PC-3 (cell line): ENCODE measurements at places on chromosomes 7 and 10.
A peak's percentile ranks its signal among the peaks of the same experiment; 100 is the strongest.

DNA sequence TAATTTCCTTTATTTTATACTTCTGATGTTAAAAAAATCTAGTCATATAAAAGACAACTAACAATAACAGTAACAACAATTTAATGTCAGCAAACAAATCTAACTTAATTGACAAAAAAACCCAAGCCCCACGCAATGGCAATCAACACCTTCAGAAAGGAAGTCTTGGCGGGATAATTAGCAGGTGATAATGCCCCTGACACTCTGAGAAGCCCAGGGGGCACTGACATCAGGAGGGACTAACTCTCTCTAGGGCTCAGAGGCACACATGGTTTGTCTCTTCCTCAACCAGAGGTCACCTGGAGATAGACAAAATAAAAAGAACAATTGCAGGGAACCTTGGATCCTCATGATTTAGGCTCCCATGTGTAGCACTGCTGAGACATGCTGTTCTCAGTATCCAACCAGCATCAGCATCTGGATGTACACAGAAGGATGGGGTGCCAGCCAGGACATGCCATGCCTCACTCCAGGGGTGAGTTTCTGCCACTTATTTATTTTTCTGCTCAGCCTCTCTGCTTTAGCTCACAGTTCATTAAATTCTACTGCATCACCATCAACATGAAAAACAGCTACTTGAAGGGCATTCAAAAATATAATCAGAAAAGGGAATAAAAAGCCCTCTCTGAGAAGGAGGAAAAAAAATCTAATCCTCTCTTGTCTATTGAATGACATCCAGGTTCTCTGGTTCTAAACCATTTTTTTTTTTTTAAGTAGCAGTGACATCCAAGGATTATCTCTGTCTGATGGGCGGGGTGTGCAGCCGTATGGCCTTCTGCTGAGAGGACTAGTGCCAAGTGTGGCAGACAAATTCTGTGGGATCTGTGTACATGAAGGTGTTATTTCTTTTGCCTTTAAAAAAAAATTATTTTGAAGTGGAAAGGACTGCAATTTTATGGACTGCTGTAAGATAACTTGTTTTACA lies 96.3 kb downstream of the ATXN7L1 start:
- DNase-seq: no peak

- no peak for DNase-seq
Measured at GRCh38 chr7:55531536-55531935, 40.8 kb downstream of the VOPP1 start.

GRCh38 chr10:121687095-121687813 lies 89.0 kb upstream of the FGFR2 start:
- no peak for DNase-seq

- DNase-seq: no peak
Measured at GRCh38 chr7:49762666-49763065, 10.8 kb upstream of the VWC2 start.

DNA sequence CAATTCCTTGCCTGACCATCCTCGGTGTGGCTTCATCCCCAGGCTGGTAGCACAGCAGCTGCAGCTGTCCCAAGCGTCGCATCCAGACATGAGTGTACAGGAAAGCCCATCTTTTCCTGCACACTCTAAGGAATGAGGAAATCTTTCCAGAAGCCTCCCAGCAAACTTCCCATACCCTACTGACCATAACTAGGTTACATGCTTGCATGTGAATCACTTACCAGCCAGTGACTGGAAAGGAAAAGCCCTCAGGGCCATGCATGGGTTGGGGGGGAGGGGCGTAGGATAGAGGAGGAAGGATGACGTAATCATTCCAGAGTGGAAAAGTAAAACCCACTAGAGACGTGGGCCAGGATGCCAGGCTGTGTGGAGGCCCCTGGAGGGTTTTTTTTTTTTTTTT lies 18.9 kb upstream of the ZNF212 start:
- DNase-seq: peak; percentile 53

DNA sequence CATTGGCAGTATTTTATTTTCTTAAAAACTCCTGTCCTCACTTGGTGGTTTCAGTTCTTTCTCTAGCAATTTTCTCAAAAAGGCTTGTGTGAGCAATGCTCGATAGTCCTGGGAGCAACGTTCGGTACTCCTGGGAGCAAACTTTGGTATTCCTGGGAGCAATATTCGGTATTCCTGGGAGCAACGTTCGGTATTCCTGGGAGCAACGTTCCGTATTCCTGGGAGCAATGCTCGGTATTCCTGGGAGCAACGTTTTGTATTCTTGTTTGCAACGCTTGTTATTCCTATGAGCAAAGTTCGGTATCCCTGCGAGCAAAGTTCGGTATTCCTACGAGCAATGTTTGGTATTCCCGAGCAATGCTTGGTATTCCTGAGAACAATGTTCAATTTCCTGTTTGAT lies 362.0 kb upstream of the ADARB2 start:
- no peak for DNase-seq

DNA sequence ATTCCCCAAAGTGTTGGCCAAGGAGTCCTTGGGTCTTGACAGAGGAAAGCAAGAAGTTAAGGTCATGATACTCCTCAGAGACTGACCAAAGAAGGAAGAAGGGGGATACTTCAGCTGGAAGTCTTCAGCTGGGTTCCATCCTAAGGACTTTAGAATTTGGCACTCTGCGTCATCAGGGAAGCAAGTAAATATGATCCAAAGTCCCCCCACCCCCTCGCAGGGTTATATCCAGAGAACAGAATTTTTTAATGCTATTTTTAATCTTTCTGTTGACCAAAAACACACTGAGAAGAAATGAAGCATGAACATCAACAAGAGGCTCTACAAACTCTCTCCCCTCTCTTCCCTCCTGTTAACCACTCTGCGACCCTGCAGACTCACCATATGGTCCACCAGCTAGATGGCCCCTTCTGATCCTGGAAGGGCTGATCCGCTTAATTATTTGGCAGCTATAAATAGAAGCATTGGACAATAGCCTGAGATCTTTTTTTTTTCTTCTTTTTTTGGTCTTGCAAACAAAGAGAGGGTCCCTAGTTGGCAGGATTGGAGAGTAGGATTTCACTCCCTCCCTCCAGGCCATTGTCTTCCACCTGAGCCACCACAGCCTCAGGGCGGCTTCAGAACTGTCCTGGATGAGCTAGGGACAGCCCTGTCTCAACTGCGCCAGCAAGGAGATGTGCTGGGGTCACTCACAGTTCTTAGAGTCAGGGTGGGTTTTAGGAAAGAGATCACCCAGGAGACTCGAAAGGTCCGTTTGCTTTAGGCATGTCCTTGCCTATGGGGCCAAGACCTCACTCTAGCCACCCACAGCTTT lies 196.0 kb downstream of the KCNMA1 start:
- DNase-seq: no peak

DNA sequence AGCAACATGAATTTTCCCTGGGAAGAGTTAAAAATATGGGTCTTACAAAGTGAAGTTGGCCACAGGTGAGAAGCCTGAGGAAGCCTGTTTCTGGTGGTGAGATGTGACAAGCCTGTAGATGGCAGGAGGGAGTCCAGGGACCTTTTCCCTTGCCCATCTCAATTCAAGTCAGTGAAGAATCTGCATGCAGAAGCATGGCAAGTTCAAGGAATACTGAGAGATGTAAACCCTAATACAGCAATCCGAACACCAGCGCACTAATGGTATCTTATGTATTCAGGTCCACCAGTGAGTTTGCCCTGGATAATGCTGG lies 73.6 kb downstream of the RHOBTB1 start:
- DNase-seq: peak; percentile 42

DNA sequence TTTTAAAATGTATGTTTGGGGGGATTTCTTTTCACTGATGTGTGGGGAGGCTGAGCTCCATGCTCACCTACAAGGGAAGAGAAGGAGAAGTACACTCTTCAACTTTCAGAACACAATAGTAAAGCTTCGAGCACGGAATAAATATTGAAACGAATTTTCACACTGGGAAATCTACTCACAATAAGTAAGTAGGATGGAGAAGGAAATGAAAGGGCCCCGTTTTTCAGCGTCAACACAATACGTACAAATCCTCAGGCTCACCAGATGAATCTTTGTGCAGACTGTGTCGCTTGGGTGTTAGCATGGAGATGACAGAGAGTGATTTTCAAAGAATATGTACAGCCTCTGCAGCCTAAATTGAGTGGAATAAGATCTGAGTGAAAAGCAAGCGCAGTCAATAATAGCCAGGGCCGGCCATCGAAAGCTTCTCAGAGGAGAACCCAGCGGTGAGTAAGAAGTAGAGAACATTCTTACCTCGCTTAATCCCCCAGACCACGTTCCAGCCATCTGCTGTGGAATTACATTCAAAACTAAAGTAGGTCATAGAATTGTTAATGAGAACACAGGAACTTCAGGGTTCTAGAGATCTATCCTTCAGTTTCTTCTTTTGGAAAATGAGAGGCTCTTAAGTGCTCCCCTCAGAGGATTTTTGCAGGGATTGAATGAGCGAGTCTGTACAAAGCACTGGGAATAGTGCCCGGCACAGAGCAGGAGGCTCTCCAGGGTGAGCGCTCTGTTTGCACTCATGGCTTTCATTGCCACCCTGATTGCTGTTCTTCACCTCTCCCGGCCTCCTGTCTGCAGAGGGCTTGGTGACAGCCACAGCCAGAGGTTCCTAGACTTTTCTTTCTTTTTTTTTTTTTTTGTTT lies 292.8 kb downstream of the SFMBT2 start:
- DNase-seq: no peak

DNA sequence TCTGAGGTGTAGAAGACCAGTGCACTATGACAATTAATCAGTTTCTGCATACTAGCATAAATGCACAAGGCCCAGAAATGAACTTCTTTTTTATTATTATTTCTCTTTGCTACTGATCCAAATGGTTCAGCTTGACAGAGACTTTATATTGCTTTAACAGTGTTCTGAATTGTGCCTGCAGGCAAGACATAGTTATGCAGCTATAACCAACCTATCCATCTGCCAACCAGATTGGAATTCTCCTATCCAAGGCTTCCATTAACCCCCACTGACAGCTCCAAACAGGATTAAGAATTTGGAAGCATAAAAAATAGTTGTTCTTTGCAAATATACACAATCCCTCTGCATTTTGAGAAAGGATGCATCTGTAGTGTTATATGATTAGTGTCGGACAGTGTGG lies 98.2 kb downstream of the BTRC start:
- DNase-seq: no peak

DNA sequence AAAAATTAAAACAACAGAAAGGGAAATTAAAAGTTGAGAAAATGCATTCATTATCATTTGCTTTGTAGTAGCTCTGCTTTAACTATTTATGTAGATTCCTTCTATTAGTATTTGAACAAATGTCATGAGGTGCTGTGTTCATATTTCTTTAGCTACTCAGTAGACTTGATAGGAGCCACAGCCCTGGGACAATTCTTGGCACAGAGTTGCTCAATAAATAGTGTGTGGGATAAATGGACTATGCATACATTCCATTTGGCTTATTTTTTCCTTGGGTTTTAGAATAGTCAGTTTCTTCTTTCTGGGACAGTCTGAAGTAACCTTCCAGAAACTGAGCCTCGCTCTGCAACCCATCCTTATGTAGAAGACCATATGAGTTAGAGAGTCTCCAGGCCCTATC lies 13.4 kb downstream of the RPP30 start:
- peak; percentile 63 for DNase-seq

DNA sequence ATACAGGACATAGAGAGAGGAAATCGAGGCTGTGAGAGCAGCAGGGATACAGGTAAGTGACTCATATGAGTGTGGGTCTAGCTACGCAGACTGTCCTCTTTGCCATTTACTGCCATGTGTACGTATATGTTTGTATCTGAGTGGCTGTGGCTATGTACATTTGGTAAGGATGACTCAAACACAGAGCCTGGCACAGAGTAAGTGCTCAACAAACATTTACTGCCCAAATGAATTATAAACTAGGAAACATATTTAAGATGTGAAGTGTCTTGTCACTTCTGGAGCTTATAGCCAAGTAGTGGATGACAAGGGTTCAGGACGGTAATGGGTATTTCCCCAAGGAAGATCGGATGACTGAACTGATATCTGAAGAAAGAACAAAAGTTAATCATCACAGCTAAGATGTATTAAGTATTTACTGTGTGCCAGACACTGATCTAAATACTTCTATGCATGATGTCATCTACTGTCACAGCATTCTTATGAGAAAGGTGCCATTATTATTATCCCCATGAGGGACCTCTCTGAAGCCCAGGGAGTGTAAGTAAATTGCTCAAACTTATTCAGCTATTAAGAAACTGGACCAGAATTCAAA lies 6.0 kb downstream of the MRPL43 start:
- no peak for DNase-seq

- DNase-seq: peak; percentile 83
Measured at GRCh38 chr7:16817536-16817935, 12.7 kb upstream of the AGR2 start.

DNA sequence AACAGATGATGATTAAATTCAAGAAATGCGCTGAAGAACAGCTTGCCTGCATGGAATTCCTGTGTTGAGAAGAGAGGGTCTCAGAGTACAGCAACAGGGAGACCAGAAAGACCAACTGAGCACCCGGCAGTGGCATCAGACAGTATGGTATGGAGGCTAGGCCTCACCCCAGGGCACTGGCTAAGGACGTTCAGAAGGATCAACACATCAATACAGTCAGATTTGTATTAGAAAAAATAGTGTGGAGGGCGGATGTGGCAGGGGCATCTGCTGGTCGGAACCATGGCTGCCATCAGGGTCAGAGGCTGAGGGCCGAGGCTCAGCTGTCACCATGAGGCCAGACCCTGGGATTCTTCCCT lies 142.1 kb downstream of the ADARB2 start:
- no peak for DNase-seq

DNA sequence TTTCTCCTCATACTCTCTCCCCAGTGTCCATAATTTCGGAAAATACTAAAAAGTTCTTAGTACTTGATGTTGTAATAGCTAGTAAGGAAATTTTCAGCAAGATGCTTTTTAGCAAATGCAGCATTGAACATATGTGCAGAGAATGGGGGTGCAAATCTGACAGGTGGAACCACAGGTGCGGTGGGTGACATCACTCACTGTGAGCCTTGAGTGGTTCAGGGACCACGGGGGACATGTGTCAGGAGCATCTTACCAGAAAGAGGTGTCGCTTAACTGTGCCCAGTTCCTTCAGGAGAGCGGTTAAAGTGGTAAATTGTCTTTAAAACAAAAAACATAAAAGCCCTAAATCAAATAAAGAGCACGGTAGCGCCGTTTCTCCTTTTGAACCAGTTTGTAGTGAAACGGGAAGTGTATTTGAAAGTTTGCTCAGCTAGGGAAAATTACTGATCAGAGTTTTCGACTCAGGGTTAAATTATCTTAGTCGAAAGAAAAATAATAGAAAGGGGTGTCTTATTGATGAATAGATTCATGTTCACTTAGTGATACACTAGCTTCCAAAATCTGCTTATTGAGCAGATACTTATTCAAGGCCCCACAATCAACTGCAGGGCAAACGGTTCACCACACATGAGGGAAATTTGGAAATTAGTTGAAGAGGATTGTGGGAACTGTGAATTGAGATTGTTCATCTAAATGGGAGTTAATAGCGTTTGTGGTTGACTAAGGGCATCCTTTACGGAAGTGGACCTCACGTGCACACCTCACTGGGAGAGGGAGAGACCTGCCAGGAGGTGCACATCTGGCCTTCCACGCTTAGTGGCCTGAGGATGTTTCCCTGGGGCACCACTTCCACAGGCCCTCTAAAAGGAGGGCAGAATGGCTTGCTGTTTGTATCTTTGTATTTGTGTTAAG lies 12.7 kb downstream of the CUL1 start:
- no peak for DNase-seq

- DNase-seq: peak; percentile 65
Measured at GRCh38 chr7:39465055-39465929, 100.9 kb upstream of the YAE1 start.

GRCh38 chr7:151351027-151351426 lies 9.4 kb downstream of the NUB1 start:
- no peak for DNase-seq

GRCh38 chr10:133445751-133446708 lies 7.7 kb upstream of the SCART1 start:
- DNase-seq: no peak
